NCI-H460 (cell line): ENCODE measurements at places on chromosomes 6 and 20. TPM values are rescaled to one million over a fixed set of nuclear protein-coding genes. Genes with fewer than 3 reads are reported as not detected.

- no peak for DNase-seq
These were observed 62.3 kb upstream of the TMEM181 start for GRCh38 chr6:158497620-158498019.

DNA sequence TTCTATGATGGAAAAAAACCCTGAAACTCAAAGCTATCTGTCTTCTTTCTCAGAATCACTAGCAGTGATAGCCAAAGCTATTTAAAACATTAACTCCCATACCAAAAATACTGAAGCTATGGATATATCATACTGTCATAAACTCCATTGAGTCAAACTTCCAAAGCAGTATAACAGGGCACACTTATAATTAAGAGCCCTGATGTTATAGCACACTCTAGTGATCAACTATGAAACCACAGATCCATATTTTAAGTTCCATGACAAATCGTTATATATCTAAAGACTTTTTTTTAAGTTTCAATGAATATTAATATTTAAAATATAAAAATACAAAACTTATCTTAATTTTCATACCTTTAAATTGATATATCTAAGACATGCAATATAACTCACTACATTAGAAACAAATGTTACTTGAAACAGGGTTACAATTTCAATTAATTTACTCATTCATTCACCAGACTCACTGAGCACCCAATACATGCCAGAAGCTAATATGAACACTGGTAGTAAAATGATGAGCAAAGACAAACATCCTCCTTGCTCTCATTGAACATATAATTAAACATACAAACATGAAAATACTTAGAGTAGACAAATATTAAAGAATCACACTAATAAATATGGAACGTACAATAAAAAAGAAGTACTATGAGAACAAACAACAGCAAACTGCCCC lies 69.3 kb downstream of the IBTK start:
- peak; percentile 38 for DNase-seq

The RCAN2 gene
- total RNA-seq, result not detected in 2 replicates

The PPP1R11 gene
- total RNA-seq, result 70.2 and 74.1 TPM in 2 replicates

- DNase-seq, result no peak
These were observed 14.4 kb downstream of the CYB5R4 start for GRCh38 chr6:83873869-83874268.

The SIRPD gene
- not detected in 2 replicates for total RNA-seq

The DDR1 gene
- 18.4 and 23.8 TPM in 2 replicates for total RNA-seq

The SPTLC3 gene
- total RNA-seq, result 15.7 and 16.1 TPM in 2 replicates
